ENCODE measurements at places on chromosomes 12 and 14. TPM values are rescaled to one million over a fixed set of nuclear protein-coding genes. Genes with fewer than 3 reads are reported as not detected.

Gene SUOX
- total RNA-seq: 10.2 TPM

Gene ARF6
- 92.5 TPM for total RNA-seq

Gene PPM1H
- total RNA-seq: 1.2 TPM

GRCh38 chr12:19848421-19848820 lies 409.1 kb downstream of the AEBP2 start:
- no peak for DNase-seq

- peak; percentile 73 for DNase-seq
Observed at GRCh38 chr12:124395284-124395752, 100.4 kb downstream of the RFLNA start.

DNA sequence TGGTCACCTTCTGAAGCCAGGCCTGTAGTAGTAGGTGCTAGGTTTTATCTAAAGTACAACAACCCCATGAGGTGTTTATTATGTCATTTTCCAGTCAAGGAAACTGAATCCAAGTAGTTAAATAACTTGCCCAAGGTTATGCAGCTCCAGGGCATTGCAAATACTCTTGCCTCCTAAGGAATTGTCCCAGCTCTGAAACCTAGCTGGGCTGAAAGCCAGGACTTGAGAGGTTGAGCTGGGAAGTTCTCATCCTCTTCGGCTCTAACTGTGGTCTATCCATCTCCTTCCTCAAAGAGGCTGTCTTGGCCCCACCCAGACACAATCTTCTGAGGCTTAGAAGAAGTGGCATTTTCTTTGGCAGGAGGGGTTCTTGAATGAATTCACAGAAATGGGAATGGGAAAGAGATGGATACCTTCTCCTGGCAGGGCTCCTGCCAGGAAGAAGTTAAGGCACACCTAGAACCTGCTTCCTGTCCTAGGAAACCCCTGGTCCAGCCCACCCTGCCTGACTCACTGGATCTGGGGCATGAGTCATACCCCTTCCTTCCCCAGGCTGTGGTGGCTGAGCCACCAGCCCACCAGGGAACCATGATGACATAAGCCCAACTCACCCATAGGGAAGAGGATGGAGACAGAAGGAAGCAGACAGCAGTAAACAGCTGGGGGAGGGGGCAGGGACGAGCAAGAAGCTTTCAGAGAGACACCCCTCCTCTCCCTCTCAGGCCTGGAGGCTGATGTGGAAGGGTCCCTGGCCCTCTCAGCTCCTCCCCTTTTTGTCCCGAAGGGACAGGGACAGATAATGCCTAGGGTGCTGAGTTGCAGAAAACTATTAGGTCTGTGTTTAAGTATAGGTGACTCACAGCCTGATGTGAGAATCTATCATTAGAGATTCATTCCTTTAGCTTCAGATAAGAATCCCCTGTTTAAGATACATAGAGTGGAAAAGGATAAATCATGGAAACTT lies 2.1 kb upstream of the PLEK2 start:
- DNase-seq: peak; percentile 91

DNA sequence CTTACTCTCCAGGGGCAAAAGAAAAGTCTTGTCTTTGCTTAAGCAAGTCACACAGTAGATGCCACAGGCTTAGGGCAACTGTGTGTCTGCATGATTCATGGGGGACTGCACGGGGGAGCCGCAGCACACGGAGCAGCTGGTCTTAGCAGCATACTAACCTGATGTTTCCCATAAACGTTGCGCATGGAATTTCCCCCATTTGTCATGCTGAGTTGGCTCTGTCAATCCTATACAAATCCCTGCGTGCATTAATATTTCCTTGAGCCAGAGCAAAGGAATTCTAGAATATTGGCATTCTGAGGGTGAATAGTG lies 71.2 kb downstream of the SAMD4A start:
- no peak for DNase-seq

Measured in GM23248 (cell line).